Mammary epithelial cell (primary cell): ENCODE measurements at places on chromosomes 2 and 18. TPM values are rescaled to one million over a fixed set of nuclear protein-coding genes. Genes with fewer than 3 reads are reported as not detected.

GRCh38 chr2:176035013-176035691 is 33.1 kb upstream of the LNPK start:
- no peak for DNase-seq

DNA sequence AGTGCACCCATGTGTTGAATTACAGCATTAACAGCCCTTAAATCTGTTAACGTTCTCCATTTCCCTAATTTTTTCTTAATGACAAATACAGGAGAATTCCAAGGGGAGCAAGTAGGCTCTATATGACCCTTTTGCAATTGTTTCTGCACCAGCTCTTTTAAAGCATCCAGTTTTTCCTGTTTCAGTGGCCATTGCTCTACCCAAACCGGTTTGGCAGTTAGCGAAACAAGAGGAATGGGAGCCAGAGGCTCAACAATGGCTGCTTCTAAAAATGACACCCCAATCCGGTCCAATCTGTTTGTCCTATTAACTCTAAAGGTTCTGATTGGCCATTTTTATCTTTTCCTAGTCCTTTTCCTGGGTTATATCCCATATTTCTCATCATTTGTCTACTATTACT is 15.1 kb upstream of the SUCLG1 start:
- no peak for DNase-seq

DNA sequence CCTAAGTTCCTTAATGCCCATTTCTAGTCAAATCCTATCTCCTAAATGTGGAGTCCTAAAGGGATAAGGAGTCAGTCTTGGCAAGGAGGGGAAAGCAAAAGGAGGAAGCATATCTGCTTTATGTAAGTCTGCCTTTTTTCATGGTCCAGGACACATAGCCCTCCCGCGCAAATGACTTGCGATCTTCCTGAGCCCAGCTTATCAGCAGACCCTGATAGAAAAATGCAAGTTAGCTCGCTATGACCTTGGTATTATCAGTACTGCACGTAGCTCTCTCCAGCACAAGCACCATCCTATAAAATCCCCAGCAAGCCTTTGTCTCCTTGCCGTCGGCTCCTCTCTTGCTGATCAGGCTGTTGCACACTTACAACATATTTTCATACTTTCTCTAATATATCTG is 281.4 kb upstream of the KCNH7 start:
- no peak for DNase-seq

DNA sequence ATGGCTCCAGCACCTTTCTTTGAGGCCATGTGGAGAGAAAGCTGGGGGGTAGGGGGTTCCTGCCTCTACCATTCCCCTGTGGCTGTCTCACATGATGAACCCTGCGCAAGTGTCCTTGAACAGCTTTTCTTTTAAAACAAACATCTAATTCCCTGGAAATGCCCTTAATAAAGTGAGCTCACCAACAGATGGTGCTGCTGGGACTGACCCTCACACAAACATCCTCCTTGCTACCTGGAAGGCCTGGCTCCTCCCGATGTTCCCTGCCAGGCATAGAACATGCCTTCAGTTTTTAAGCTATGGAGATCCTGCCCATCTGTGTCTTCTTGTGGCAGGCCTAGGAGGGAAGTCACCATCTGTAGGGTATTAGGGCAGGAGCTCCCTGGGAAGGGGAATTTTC is 60.7 kb upstream of the GATA6 start:
- DNase-seq: no peak

- DNase-seq: no peak
Observed at GRCh38 chr18:73879766-73880165, 267.9 kb downstream of the FBXO15 start.

The DOK6 gene
- not detected in 2 replicates for total RNA-seq
